ENCODE measurements at places on chromosomes 11 and 22. TPM values are rescaled to one million over a fixed set of nuclear protein-coding genes. Genes with fewer than 3 reads are reported as not detected.

DNA sequence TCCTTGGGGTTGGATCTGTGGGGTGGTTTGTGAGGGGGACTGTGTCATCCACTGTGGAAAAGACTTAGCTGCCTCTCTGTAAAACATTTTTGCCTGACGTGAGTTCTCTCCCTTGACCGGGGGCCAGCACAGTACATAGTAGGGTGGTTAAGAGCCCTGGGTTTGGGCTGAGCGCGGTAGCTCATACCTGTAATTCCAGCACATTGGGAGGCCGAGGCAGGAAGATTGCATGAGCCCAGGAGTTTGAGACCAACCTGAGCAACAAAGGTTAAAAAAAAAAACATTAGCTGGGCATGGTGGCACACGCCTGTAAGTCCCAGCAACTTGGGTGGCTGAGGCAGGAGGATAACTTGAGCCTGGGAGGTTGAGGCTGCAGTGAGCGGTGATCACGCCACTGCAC is 74.7 kb upstream of the WNT7B start:
- H3K27ac ChIP-seq, result peak overlapping the region; percentile 97
- H3K27me3 ChIP-seq, result no peaks in the 10 kb centered on the region
- peak; percentile 48 for DNase-seq
- no peaks in the 10 kb centered on the region for H3K36me3 ChIP-seq

DNA sequence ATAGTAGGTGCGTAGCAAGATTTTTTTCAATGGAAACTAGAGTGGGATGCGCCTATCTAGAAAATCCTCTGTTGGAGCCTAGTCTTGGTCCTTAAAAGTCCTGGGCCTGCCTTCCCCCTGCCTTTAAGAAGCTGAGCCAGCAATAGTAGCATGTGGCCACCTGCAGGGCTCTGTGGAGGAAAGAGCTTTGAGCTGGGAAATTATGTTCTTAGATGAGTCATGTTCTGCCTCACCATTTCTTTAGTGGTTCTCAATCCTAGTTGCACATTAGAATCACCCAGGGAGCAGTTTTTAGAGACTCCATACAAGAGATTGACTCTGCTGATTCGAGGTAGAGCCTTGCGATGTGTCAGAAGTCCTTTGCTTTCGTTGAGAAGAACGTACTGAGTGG is 133.5 kb downstream of the COMMD9 start:
- no peaks in the 10 kb centered on the region for H3K36me3 ChIP-seq
- no peak for DNase-seq
- no peak overlapping the region for H3K27ac ChIP-seq
- H3K4me1 ChIP-seq, result no peaks in the 10 kb centered on the region

GRCh38 chr11:70725278-70725677 is 326.9 kb downstream of the CTTN start:
- no peak for DNase-seq
- H3K27me3 ChIP-seq, result no peaks in the 10 kb centered on the region
- no peaks in the 10 kb centered on the region for H3K36me3 ChIP-seq

DNA sequence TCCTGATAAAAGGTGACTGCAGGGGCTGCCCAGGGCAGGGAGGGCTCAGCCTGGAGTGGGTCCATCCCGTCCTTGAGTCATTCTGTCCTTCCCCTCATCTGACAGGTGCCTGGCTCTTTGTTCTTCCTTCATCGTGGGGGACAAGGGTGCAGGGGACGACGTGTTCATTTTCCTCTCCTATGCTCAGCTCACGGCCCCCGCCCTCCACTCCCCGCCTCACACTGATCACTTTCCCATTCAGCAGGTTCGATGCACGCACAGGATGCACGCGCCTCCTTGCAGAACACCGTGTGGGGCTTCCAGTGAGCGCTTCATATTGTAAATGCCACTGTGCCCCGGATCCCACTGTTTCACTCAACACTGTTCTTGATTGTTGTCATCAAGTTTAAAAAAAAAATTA is 32.7 kb upstream of the SHANK2 start:
- H3K27ac ChIP-seq, result no peak overlapping the region
- DNase-seq, result no peak
- H3K27me3 ChIP-seq, result no peaks in the 10 kb centered on the region
- H3K4me3 ChIP-seq, result no peak overlapping the region
- H3K36me3 ChIP-seq, result no peaks in the 10 kb centered on the region
- H3K4me1 ChIP-seq, result no peaks in the 10 kb centered on the region

TUBA8 gene
- total RNA-seq, result not detected
